Sciatic nerve (tissue), 2 donors: ENCODE measurements at places on chromosomes 7 and 10.

DNA sequence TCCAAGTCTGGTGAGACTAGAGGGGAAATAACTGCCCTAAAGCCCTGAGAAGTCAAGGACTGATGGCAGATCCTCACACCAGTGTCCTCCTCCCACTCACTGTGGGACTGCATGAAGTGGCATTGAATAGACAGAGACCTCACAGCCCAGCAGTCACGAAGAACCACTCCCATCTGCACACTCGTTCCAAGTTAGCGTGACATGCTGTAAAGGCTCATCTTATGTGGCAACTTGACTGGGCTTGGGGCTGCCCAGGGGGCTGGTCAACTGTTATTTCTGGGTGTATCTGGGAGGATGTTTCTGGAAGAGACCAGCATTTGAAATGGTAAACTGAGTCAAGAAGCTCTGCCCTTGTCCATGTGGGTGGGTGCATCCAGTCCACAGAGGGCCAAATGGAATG, 104.7 kb downstream of the ADARB2 start:
- no peak for DNase-seq

GRCh38 chr10:43854007-43854406, 205.3 kb upstream of the ZNF32 start:
- DNase-seq, result peak; percentile 46

GRCh38 chr10:124003481-124003870, 89.9 kb downstream of the CHST15 start:
- DNase-seq, result no peak

- DNase-seq, result peak; percentile 78
These were observed 43.2 kb downstream of the GPAM start for GRCh38 chr10:112140110-112140970.

DNA sequence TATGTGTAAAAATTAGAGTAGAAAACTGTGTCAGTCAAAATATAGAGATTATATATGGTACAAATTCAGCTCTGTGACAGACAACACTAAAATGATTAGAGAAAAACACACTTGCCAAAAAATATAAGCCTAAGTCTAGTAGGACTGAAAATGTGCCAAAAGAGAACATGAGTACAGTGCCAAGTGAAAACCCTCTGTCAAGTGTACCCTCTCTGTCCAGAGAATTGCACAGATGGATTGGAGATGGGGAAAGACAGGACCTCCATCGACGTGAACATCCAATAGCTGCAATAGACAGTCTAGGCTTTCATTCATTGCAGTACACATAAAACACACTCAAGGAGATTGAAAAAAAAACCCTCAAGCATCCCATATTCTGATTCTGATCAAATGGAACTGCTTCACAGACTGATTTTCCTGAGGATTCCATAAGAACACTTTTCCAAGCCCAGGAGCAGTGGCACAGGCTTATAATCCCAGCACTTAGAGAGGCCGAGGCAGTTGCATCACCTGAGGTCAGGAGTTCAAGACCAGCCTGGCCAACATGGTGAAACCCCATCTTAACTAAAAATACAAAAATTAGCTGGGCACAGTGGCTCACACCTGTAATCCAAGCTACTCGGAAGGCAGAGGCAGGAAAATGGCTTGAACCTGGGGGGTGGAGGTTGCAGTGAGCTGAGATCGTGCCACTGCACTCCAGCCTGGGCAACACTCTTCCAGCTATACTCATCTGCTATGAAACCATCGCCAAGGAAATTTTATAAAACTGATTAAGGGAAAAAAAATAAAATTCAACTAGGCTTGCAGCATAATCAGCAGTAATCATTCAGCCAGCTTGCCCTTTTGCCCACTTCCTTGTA, 110.0 kb upstream of the TRIM24 start:
- DNase-seq, result no peak

GRCh38 chr10:130179640-130180039, 43.4 kb downstream of the GLRX3 start:
- DNase-seq, result no peak

DNA sequence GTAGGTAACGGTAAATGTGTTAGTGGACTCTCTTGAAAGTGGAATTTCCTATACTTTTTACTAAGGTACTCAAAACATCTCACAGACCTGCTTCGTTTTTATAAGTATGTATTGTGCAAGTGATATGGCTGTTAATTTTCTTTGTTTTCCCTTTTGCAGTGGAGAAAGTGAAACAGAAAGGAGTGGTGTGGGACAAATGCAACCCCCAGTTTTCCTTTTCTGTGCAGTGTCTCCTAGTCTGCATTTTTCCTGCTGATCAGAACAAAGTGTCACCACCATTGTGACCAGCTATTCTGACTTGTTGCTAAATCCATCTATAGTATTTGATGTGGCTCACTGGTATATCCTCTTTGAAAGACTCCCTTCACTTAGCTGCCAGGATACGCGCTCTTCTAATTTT, 410.0 kb downstream of the EXOC4 start:
- DNase-seq, result no peak

DNA sequence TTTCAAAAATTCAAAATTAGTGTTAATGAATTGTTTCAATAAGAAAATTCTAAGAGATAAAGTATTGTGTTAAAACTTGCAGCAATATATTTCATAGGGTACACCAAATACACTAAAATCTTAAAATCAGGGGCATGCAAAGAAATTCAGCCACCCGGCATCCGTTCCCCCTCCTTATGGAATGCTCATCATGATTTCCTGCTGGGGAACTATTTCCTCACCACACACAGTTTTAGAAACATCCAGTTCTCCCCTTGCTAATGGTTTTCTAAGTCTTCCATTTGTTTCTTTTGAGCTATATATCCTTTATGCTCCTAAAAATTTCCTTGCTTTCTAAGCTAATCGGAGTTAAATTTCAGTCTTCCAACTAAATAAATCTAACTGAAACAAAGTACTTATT, 60.7 kb downstream of the CHCHD3 start:
- no peak for DNase-seq

- no peak for DNase-seq
These were observed 14.0 kb upstream of the INSIG1 start for GRCh38 chr7:155283565-155284194.

DNA sequence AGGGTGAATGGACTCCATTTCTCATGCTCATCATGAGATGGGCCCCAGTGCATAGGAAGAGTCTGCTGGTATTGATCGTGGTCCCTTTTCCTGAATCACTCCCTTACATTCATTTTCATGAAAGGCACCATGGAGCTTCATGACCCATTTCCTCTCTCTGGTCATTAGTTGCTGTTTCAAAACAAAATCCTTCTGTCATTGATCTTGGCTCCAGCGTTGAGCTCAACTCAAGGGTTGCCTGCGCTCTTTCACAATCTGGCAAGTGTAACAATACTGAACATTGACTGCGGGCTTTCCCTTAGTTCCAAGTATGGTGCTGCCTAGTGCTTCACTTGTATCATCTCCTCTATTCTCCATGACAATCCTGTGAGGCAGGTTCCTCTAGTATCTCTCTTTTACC, 197.6 kb downstream of the TMEM178B start:
- DNase-seq, result no peak

DNA sequence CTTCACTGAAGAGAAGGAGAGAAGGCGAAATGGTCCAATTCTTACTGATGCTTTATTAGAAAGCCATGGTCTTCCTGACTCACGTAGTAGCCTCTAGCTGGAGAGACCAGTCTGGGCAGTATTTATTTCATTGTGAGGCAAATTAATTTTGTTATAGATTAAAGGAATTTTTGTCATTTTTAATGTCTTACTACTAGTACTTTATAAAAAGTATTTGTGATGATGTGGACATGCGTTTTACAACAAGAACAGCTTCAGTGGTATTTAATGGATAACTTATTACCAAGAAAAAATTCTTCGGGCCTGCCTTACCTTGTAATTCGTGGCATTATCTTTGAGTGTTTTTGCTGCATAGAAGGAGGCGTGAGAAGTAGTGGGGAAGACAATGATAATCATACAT, 339.4 kb upstream of the SHH start:
- DNase-seq, result no peak

DNA sequence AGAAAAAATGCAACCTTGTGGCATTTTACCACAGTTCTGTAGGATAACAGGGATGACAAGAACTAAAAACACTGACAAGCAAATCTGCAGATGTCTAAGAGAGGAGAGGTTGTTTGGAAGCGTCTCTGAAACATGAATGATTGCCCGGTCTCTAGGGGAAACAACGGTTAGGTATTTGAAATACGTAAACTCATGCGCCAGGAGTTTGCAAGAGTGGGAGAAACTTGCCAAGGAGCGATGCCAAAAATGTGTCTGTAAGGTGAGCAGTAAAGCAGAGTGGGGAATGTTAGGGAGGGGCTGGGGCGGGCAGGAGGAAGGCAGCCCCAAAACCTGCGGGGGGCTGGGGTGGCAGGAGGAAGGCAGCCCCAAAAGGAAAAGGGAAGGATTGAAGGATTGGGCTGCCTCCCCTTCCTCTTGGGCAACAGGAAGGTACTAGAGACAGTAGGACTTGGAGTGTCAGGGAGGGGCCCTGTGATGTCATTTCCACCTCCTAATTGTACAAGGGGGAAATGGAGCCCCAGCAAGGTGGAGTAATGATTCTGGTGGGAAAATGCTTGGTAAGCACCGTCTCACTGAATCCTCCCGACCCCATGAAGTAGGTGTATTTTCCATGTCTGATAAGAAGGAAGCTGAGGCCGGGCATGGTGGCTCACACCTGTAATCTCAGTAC, 33.2 kb upstream of the PLEKHA1 start:
- DNase-seq, result no peak

- no peak for DNase-seq
These were observed 2.6 kb upstream of the PPIA start for GRCh38 chr7:44793919-44794318.

- no peak for DNase-seq
These were observed 136.1 kb downstream of the ICA1 start for GRCh38 chr7:8125680-8126444.

DNA sequence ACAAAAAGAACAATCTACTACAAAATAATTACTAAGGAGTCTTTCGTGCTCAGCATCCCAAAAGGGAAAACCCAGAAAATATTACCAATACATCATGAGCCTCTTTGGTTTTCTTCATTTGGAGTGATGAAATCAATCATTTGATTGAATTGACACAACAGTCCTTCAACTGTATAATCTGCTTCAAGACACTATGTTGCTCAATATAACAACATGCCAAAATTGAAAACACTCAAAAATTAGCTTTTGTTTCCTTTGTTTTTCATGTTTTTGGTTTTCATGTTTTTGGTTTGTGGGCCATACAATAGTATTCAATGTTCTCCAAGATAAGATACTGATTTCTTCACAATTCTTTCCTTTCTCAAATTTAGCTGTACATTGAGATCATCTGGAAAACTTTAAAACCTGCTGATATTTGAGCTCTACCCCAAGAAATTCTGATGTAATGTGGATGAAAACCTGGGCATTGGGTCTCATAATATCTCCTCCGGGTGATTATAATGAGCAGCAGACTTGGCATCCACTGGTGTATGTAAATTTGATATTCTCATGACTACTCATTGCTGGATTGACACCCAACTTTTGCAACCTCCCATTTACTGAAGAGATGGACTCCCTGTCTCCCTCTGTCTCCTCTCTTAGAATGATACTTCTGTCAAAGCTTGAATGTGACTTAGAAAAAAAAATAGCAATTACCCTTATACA, 4.6 kb downstream of the SOSTDC1 start:
- DNase-seq, result no peak

- no peak for DNase-seq
These were observed 379.0 kb upstream of the RNF32 start for GRCh38 chr7:156261581-156261980.

GRCh38 chr7:72335561-72336381, 76.4 kb downstream of the CALN1 start:
- no peak for DNase-seq

- DNase-seq, result no peak
These were observed 536.5 kb upstream of the MGMT start for GRCh38 chr10:128930515-128930914.

- DNase-seq, result no peak
These were observed 1.1 kb downstream of the CPA5 start for GRCh38 chr7:130345725-130346124.

DNA sequence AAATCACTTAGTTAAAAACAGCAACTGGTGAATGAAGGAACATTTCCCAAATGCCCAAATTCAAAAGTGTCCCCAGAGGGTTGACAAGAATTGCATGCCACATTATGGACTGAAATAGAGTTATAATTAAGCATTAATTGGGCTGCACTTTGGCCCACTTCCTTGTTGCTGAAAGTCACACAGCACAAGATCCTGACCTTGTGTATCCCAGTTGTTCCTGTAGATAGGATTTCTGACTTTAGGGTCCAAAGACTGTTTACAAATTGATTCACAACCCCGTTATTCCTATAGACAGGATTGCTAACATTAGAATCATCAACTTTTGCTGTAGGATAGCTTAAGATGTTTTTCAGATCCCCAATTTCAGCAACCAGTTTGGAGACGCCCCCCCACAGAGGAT, 31.5 kb upstream of the NPFFR1 start:
- DNase-seq, result no peak

DNA sequence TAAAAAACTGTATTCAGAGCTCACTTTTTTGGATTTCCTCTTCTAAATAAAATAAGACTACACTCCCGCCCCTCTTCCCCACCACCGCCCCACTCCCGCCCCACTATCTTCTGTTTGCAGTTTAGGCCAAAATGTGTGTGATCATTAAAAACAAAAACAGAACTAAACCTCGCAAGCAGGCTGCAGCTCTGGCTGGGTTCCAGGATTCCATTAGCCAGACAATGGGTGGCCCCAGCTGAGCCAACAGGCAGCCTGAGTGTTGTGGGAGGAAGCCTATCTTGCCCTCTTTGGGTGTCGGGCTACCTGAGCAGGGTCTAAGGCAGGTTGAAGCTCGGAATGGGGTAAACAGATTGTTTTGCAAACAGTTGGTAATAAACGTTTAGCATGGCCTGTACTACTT, 41.7 kb downstream of the ARL4A start:
- DNase-seq, result peak; percentile 84

- no peak for DNase-seq
These were observed 19.5 kb downstream of the CACUL1 start for GRCh38 chr10:118735294-118735693.
